H54 (cell line): ENCODE measurements at places on chromosomes 11 and 22.

GRCh38 chr11:125253795-125254525 is 89.4 kb downstream of the PKNOX2 start:
- no peak for DNase-seq

DNA sequence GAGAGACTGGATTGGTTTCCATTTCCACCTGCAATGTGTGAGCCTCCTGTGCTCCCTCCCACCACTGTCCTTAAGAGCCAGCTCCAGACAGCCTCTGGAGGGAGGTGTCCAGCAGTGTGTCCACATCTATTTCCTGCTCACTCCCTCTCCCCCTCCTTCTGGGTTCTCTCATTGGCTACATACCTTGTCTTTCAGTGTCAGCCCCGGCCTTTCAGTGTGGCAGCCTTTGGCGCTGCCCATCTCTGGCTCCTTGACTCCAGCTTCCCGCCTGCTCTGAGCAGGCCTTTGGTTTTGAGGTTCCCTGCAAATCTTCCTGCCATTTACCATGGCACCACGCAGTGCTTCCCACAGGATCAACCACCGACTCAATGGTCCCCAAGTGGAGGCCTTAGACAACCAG is 19.0 kb upstream of the PTPRJ start:
- DNase-seq, result peak; percentile 75

DNA sequence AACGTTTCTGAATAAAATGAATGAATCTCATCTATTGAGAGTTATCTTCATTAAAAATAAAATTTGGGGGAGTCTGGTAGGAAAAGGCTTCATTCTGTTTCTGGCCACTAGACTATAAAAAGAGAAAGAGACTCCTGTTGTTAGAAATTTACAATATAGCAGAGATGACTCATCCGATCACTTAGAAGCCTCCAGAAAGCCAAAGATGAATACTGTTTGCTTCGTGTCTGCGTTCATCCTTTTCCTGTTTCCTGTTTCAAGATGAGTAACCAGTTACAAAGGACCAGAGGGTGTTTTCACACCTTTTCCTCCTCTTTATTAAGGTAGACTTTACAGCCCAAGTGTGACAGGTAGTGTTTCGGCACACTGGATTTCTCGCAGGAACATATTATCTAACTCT is 1120.7 kb downstream of the LRRC4C start:
- peak; percentile 6 for DNase-seq

DNA sequence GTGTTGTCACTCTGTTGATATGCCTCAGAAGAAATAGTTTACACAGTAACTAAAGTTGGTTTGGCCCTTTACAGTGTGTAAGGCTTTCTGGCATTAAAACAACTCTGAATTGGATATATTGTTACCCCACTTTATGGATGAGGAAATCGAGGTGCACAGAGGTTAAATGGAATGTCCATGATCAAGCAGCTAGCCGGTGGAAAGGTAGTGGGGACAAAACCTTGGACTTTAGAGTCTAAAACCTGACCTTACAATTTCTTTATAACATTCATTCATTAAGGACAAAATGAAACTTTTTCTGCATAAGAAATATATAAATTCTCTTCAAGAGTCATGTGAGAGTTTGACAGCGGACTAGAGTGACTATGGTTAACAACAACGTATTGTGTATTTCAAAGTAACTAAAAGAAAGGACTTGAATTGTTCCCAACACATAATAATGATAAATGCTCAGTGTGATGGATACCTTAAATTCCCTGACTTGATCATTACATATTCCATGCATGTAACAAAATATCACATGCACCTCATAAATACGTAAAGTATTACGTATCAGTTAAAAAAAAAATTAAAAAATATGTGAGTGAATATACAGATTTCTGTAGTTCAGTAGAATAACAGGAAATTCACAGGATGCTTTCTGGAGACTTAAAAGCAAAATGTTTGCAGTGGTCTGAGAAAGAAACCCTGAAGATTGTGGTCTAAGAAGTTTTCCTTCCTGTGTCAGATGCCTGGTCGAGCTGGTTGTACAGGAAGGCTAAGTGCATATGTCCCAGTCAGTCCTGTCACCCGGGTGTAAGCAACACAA is 51.0 kb downstream of the TEAD1 start:
- no peak for DNase-seq

- no peak for DNase-seq
Measured at GRCh38 chr11:66834943-66835342, 8.3 kb upstream of the RCE1 start.

GRCh38 chr22:26592421-26592891 is 2.5 kb upstream of the TPST2 start:
- DNase-seq, result no peak

DNA sequence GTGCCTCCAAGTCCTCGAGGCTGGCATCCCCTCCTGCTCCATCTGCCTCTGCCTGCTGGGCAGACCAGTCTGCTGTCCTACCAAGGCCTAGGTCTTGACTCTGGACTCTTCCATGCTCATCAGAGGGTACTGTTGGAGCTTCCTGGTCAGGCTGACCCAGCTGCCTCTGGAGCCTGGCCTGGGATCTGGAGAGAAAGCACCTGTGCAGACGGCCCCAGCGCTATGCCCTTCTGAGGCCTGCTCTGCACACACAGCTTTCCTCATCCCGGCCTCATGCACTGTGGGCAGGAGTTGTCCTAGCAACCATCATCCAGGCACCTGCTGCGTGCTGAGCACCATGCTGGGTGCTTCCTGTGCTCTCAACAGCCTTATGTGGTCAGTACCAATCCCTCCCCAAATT is 70.8 kb downstream of the CDKN1C start:
- no peak for DNase-seq

- no peak for DNase-seq
Measured at GRCh38 chr11:101444164-101444563, 139.6 kb downstream of the TRPC6 start.

GRCh38 chr22:33024626-33025025 is 33.6 kb downstream of the SYN3 start:
- no peak for DNase-seq

- no peak for DNase-seq
Measured at GRCh38 chr22:46578824-46579561, 41.2 kb upstream of the GRAMD4 start.

GRCh38 chr22:42868751-42869251 is 11.7 kb upstream of the ARFGAP3 start:
- no peak for DNase-seq

GRCh38 chr11:74676596-74676995 is 54.6 kb downstream of the CHRDL2 start:
- DNase-seq, result no peak

- no peak for DNase-seq
Measured at GRCh38 chr11:111635706-111636045, 33.4 kb downstream of the SIK2 start.

DNA sequence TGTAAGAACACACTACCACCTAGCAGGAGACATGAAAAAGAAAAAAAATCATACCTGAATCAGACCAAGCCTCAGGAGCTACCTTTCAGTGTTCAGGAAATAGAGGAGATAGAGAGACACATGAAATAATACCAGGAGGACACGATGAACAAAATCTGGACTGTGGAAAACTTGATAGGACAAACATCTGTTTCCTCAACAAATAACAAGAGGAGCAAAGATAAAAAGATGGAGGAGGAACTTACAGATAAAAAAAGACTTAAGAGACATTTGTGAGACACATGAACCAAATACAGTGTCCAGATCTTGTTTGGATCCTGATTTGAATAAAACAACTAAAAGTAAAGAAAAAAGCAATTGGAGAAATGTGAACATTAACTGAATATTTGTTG is 12.4 kb upstream of the KCNE3 start:
- DNase-seq, result no peak

DNA sequence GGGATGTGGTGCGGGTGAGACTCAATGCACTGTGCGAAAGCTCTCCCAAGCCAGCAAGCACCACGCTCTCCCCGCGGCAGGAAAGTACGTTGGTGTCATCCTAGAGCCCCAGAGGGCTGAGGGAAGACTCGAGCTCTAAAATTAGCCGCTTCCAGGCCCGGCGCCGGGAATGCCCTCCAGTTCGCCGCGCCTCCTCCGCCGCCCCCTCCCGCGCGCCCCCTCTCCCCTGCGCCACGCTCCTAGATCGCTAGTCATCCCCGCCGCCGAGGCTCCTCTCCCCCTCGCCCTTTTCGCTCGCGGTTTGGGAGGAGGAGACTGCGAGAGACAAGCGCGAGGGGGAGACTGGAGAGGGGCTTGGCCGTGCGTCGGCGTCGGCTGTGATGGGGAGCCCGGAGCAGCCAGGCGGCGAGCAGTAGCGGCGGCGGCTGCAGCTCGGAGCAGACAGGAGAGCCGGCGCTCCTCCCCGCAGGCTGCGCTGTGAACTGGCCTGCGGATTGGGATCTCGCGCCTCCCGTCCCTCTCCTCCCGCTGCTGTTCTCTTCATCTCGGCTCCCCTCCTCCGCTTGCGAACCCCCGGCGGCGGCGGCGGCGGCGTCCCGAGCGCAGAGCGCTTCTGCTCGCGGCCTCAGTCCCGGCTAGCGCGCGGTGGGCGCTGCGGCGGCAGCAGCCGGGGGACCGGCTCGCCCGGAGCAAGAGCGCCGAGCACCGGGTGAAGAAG is at the start of gene FAT3:
Gene FAT3 (plus strand): TSS at position 412 of the 718 bp plus-strand sequence. CDS start 127,295 bp downstream, outside the sequence.
- no peak for DNase-seq

DNA sequence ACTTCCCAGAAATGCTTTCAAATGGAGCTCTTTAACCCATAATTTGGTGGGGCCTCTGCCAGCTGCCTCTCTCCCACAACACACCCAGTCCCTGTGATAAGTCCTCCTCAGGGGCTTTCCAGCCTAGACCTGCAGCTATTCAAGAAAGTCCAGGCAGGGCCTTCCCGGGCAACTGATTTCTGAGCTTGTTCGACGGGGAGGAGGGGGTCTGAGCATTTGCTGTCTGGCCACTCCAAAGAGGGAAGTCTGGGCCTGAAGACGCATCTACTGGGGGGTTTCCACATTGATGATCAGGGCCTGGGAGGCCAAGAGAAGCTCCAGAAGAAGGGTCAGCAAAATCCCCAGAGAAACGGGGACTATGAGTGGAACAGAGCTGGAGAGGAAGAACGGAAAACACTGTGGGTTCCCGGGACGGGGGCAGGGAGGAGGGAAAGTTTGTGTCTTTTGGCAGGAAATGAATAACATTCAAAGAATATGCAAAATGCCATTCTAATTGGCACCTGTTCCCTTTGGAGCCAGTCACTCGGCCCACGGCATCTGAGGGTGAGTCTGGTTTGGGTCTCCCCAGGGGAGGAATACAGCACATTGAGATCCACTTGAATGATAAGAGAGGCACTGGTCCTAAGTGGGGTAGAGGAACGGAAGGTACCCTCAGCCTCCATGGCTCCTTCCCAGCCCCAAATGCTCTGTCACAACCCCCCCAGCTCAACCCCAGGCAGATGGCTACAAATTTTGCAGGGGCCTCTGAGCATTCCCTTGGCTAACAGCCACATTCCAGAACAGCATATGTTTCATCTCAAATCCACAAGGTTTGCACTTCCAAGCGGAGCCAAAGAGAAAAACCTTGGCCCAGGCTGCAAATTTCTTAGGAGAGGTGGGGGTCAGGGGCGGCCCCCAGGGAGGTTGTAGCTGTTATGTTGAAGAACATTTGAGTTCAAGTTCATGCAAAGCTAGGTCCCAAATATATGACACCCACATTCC is 72.0 kb downstream of the RPUSD4 start:
- no peak for DNase-seq

GRCh38 chr11:86592047-86592591 is 80.3 kb downstream of the ME3 start:
- DNase-seq, result no peak

DNA sequence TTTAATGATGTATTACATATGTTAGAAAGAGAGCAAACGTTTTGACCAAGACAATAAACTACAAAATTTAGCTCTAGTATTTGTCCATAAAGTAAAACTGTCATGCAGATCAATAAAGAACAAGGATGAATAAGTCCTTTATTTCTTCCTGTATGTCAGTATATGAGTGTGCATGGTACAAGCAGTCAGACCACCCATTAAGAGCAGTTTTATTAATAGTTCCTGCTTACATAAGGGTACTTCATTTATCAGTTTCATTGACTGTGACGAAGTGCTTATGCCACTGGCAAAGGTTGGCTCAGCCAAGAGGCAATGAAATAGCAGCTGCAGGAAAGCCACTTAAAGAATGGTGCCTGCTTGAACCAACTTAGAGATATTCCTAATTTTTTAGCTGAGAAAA is 913.0 kb upstream of the CNTN5 start:
- DNase-seq, result no peak

DNA sequence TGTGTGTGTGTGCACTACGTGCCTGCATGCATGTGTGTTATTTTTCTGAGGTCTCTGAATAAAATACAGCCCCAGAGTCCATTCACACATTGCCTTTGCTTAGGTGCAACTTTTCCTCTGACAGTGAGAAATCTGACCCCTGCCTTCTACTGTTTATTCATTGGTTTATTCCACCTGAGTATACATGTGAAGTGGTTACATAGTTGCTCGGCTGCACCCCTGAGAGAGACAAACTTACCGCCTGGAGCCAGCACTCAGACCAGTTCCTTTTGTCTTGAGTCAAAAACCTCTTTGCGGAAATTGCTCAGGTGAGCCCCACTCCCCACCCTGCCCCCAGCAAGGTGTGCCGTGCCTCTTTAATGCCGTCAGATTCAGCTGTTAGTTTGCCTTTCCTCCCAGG is 363.6 kb downstream of the BRD1 start:
- no peak for DNase-seq

DNA sequence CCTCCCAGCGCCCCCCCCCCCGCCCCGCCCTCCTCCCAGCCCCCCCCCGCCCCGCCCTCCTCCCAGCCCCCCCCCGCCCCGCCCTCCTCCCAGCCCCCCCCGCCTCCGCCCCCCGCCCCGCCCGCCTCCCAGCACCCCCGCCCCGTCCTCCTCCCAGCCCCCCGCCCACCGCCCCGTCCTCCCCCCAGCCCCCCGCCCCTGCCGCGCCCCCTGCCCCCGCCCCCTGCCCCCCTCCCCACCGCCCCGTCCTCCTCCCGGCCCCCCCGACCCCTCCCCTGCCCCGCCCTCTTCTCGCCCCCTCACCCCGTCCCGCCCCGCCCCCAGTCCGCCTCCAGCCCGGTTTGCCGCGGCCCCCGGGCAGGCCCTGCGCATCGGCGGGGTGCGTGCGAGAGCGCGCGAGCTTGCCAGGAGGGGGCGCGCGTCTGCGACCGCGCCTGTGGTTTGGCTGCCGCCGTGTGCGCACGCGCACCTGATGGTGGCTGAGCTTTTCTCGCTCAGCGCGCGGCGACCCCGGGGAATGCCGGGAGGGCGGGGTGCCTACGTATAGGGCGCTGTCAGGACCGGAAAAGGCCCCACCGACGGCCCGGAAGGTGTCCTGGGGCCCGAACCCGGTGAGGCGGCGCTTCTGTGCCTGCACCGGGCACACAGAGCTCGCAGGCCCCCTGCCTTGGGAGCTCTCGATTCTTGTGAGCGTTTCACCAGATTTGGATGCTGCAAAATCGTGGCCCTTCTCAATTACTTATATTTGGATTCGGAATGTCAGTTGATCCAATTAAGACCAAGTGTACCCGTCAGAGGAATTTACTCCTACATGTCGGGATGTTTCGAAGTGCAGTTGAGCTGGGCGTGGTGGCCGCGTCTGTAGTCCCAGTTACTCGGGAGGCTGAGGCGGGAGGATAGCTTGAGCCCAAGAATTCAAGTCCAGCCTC is 501 bp upstream of the TTLL12 start:
- peak; percentile 91 for DNase-seq

GRCh38 chr11:8253566-8253965 is 10.1 kb downstream of the LMO1 start:
- no peak for DNase-seq

GRCh38 chr11:111303461-111303860 is 5.1 kb downstream of the POU2AF3 start:
- no peak for DNase-seq

GRCh38 chr11:103940551-103940950 is 95.9 kb upstream of the DDI1 start:
- DNase-seq, result no peak
